ENCODE measurements at places on chromosomes 6 and 20.

- DNase-seq: no peak
These were observed 32.4 kb downstream of the NINL start for GRCh38 chr20:25552977-25553376.

- DNase-seq: no peak
These were observed 6.5 kb upstream of the UCKL1 start for GRCh38 chr20:63962426-63963347.

DNA sequence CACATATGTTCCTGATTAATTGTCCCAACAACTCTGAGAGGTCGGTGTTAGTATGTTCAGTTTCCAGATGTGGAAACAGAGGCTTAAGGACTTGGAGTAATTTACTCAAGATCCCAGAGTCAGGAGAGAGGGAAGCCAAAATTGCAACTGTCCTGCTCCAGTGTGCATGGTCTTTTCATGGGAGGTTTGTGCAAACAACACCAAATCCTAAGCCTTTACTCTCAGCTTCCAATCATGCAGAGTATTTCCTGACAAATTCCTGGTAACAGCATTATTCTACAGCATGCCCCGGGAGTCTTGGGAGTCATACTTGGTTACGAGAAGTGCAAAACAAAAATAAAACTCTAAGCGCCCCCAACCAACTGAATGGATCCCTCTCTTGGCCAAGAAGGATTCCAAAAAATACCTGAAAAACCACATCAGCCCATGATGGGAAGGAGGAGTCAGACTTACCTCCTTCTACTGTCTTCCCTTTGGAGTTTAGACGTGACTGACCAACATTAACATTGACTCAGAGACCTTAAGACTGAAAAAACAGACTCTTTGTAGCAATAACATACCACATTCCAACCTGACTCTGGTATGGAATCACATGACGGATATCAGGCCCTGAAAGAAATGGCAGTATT lies 30.8 kb upstream of the PPP1R3G start:
- DNase-seq: no peak

DNA sequence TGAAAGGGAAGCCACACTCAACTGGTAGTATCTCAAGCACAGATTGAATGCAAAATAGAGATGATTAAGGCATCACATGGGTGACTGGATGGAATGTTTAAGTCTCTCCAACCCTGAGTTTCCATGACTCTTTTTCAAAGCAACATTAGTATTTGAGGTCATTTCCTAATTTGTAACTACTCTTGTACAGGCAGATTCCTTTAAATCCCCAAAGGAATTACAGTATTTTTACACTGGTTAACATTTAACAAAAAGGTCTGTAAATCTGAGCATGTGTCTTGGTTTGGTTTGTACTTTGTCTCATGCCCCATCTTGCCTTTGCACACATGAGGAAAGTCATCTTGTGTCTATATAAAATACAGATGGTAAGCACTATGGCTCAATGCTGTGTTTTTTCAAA lies 15.1 kb downstream of the RMND1 start:
- no peak for DNase-seq

- DNase-seq: no peak
These were observed 171.3 kb downstream of the ANKRD60 start for GRCh38 chr20:58056921-58057686.

DNA sequence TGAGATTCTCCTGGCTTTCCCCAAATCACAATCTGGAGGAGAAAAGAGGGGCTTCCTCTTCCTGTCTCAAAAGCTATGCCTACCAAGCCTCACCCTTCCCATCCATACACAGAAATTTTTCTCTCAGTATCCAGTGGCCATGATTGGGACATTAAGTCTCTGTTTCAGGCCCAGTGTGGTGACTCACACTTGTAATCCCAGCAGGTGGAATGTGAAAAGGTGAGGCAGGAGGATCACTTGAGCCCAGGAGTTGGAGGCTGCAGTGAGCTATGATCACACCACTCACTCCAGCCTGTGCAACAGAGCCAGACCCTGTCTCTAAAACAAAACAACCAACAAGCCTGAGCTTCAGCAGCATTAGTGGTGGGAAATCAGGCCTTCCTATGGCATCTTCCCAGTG lies 210.0 kb downstream of the OGFRL1 start:
- no peak for DNase-seq

- DNase-seq: no peak
These were observed 65.4 kb upstream of the MAFB start for GRCh38 chr20:40754339-40754943.
